ENCODE measurements at places on chromosomes 6 and 20. TPM values are rescaled to one million over a fixed set of nuclear protein-coding genes. Genes with fewer than 3 reads are reported as not detected.

APOBEC2 gene
- total RNA-seq: not detected

GOPC gene
- total RNA-seq: 20.1 TPM

DEFB124 gene
- not detected for total RNA-seq

LRRC1 gene
- 13.1 TPM for total RNA-seq

ADGRG6 gene
- total RNA-seq: 15.3 TPM

SPTLC3 gene
- total RNA-seq: 10.0 TPM

NEDD9 gene
- 21.8 TPM for total RNA-seq
